ENCODE measurements at places on chromosomes 13 and 19. TPM values are rescaled to one million over a fixed set of nuclear protein-coding genes. Genes with fewer than 3 reads are reported as not detected.

FCGBP gene
- total RNA-seq: 230 TPM

S1PR5 gene
- total RNA-seq: 0.85 TPM

ZNF583 gene
- total RNA-seq: 12.1 TPM

ZNF90 gene
- 13.1 TPM for total RNA-seq

GRCh38 chr13:67506407-67506806 is 276.3 kb upstream of the PCDH9 start:
- DNase-seq: no peak

DNA sequence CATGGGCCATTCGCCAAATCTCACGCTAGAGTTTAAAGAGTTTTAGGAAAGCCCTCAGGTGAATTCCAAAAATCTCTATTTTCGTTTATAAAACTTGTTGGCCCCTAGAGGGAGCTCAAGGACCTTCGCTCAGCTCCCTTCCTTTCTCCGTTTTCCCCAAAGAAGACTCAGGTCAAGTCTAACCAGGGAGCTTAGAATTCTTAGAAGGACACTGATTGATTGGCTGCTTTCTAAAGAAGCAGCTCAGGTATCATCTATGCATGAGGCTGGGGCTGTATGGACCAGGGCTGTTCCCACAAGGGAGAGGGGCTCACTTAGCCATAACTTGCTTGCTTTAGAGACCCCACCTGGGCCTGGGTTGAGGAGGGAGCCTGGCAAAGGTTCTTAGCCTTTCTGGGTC is 20.5 kb downstream of the DZIP1 start:
- peak; percentile 23 for DNase-seq

GRCh38 chr13:90448466-90449037 is 898.9 kb upstream of the MIR17HG start:
- DNase-seq: no peak

AP1M1 gene
- 151 TPM for total RNA-seq
